ENCODE measurements at places on chromosomes 4 and X.

DNA sequence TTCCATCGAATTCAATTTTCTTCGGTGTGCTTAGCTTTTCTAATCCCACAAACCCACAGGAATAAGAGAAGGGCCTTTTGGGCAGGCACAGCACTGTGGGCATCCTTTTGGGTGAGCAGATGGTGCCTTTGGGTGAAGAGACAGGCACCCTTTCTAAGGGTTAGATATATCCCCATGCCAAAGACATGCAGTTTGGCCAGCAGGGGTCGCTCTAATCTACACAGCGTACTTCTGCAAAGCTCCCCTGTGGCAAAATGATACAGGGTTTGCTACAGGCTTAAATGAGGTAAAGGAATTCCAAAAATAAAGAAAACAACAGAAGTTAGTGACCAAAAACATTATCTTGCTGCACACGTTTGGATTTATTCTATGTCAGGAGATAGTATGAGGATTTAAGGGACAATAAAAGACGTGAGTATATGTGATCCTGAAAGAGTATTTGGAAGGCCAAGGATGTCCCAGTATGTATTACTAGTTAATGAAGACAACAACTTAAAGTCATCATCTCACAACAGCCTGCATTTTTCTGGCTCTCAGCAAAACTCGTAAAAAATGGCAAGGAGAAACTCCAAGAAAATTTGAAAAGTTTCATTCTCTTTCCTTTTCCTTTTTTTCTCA lies 49.5 kb downstream of the PHEX start:
- H3K4me3 ChIP-seq: no peak overlapping the region
- H3K4me1 ChIP-seq: no peaks in the 10 kb centered on the region
- H3K27me3 ChIP-seq: no peaks in the 10 kb centered on the region
- peak; percentile 33 for DNase-seq
- H3K27ac ChIP-seq: no peak overlapping the region
- H3K36me3 ChIP-seq: no peaks in the 10 kb centered on the region

DNA sequence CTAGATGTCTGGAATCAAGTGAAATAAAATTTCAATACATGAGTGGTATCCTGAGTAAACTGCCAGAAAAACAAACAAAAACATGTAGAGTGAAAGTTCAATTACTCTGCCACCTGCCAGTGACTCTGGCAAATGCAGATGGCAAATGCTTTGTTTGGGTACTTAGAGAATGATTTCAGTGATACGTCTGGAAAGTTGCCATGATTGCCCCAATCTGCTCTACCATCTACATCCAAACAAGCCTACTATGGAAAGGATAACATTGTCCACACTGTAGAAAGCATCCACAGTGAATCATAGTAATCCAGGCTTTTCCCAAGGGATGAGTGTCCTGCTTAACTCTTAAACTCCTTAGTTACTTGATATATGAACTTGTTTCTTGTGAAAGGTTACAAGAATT lies 3.4 kb downstream of the SPATA4 start:
- H3K36me3 ChIP-seq: no peaks in the 10 kb centered on the region
- H3K4me1 ChIP-seq: peaks cover 11% of the 10 kb centered on the region
- H3K4me3 ChIP-seq: no peak overlapping the region

DNA sequence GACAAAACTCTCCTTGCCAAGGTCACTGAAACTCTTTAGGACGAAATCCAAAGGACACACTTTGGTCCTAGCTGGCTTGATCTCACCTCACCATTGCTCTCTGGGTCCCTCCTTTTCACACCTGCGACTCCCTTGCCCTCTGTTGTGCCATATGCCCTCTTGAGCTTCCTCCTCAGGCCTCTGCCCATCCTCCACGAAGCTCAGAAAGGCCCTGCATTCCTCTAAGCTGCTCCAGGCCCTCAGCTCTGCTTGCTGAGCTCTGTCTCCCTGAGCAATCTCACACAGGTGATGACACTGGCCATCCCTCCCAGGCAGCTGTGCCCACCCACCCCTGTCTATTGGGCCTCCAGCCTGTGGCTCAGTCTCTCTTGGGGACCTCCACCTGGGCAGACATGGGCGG lies 10.1 kb upstream of the AFAP1 start:
- DNase-seq: no peak
- no peak overlapping the region for H3K27ac ChIP-seq
- no peak overlapping the region for H3K4me3 ChIP-seq
- peaks cover 3% of the 10 kb centered on the region for H3K4me1 ChIP-seq
- H3K36me3 ChIP-seq: no peaks in the 10 kb centered on the region
- no peaks in the 10 kb centered on the region for H3K27me3 ChIP-seq

DNA sequence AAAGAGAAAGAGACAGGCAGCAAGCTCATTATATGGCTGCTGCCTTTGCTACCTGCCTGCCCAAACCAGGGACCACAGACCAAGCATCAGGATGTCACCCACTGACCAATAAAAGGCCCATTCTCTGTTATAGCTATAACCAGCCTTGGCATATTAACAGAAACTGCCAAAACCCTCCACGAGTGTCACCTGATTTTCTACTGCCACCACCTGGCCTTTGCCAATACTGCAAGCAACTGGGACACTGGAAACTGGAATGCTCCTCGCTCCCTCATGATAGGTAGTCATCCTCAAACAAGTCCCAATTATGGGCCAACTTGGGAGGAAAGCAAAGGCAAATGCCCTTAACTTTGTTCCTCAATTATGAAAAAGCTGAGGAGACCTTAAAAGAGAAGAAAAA lies 76.0 kb downstream of the SPIN4 start:
- H3K27me3 ChIP-seq: no peaks in the 10 kb centered on the region
- H3K36me3 ChIP-seq: no peaks in the 10 kb centered on the region
- no peak overlapping the region for H3K27ac ChIP-seq
- no peaks in the 10 kb centered on the region for H3K4me1 ChIP-seq
- no peak for DNase-seq

GRCh38 chr4:148171596-148171995 lies 270.6 kb downstream of the NR3C2 start:
- H3K4me1 ChIP-seq: no peaks in the 10 kb centered on the region
- DNase-seq: no peak
- no peaks in the 10 kb centered on the region for H3K27me3 ChIP-seq
- no peak overlapping the region for H3K4me3 ChIP-seq

DNA sequence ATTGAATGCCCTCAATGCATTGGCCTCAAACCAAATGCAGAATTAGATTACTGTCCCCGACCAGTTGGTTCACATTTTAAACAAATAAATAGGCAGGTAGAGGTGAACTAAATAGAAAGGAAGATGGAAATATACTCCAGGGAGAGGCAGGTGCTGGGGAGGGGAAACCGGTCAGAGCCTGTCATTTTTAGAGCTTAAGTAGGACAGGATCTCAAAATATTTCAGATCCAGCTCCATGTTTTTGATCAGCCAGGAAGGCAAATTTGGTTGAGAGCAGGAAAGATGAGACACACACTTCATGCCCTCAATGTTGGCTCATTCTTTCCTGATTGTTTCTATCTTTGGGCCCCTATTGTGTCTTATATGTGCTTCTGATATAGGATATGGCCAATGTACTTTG lies 206.7 kb downstream of the SHROOM3 start:
- no peak overlapping the region for H3K4me3 ChIP-seq
- no peaks in the 10 kb centered on the region for H3K27me3 ChIP-seq
- no peak for DNase-seq
- no peaks in the 10 kb centered on the region for H3K4me1 ChIP-seq
- H3K27ac ChIP-seq: no peak overlapping the region

GRCh38 chr4:155322782-155323181 lies 54.0 kb downstream of the MAP9 start:
- H3K4me1 ChIP-seq: no peaks in the 10 kb centered on the region
- no peaks in the 10 kb centered on the region for H3K36me3 ChIP-seq
- H3K27ac ChIP-seq: no peak overlapping the region
- no peak for DNase-seq

DNA sequence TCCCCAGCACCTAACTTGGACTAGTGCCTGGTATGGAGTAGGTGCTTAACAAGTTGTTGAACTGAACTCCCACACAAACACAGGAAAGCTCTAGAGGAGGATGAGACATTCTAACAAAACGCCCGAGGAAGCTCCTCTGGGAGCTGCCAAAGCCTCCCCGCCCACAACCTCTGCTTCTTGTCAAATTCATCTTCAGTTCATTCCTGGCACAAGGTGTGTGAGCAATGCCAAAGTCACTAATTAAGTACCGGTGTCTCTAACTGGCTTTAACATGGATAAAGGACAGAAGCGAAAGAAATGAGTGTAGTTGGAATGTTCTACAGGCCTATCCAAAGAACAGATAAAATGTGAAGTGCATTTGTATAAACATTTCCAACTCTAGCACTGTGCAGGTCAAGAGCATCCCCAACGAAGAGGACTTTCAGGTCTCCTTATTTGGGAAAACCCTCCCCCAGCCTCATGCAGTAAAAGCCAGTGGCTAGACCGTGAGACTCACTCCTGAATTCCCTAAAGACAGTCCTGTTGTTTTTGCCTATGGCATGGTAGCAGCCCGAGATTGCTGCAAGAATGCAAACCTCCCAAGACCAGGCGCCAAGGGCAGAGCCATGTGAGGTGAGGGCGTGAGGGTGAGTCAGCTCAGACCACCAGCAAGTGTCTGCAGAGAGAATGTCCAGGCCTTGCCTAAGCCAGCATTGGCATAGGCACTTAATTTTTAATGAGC lies 72.2 kb upstream of the KLF3 start:
- H3K4me1 ChIP-seq: no peaks in the 10 kb centered on the region
- H3K4me3 ChIP-seq: no peak overlapping the region
- no peak overlapping the region for H3K27ac ChIP-seq
- H3K27me3 ChIP-seq: no peaks in the 10 kb centered on the region

DNA sequence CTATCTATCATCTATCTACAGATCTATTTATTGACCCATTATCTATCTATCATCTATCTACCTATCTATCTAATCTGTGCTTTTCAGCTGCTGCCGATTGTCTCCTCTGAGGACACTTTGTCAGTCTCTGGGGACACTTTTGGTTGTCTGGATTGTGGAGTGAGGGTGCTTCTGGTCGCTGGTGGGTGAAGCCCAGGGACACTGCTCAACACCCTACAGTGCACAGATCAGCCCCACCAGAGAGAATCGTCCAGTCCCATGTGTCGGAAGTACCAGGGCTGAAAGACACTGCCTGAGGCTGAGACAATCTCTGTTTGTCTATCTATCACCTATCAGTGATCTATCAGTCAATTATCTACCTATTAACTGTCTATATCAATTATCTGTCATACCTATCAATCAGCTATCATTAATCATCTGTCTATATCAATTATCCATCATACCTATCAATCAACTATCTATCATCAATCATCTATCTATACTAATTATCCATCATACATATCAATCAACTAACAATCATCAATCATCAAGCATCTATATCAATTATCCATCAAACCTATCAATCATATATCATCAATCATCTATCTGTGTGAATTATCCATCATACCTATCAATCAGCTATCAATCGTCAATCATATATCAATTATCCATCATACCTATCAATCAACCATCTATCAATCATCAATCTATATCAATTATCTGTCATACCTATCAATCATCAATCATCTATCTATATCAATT lies 70.0 kb upstream of the PPP2R3B start:
- no peaks in the 10 kb centered on the region for H3K36me3 ChIP-seq
- DNase-seq: no peak
- no peak overlapping the region for H3K4me3 ChIP-seq

- DNase-seq: no peak
- H3K4me1 ChIP-seq: no peaks in the 10 kb centered on the region
- H3K27ac ChIP-seq: no peak overlapping the region
- H3K27me3 ChIP-seq: no peaks in the 10 kb centered on the region
Measured at GRCh38 chr4:13903061-13903460, 275.5 kb upstream of the BOD1L1 start.

DNA sequence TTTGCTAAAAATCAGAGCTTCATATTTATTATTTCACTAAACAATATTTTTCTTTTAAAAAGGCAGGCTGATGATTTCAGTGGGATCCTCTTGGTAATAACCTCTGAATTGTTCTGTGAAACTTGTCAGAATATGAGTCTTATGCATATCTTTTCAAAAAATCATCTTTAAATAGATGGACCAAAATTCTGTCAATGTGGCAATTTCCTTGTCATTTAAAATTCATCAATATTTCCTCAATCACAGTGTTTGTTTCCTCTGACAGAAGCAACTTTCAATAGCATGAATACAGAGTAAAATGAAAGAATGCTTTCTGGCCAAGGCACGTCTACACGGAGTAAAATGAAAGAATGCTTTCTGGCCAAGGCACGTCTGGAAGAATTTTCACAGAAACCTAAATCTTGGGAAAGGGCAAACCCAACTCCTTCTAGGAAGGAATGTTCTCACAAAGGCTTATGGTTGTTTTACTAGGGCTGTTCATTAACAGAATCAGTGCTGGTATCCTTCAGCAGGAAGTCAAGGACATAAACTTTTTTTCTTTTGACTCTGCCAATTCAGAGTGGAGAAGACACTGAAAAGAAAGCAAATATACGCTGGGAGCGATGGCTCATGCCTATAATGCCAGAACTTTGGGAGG lies 99.0 kb upstream of the GPR34 start:
- no peak for DNase-seq
- peaks cover 11% of the 10 kb centered on the region for H3K36me3 ChIP-seq
- H3K4me3 ChIP-seq: no peak overlapping the region
- H3K27me3 ChIP-seq: no peaks in the 10 kb centered on the region
- no peaks in the 10 kb centered on the region for H3K4me1 ChIP-seq

GRCh38 chr4:108129196-108129595 lies 39.5 kb downstream of the LEF1 start:
- H3K27me3 ChIP-seq: no peaks in the 10 kb centered on the region
- H3K4me1 ChIP-seq: peaks cover 37% of the 10 kb centered on the region
- no peak overlapping the region for H3K4me3 ChIP-seq
- peaks cover 39% of the 10 kb centered on the region for H3K36me3 ChIP-seq

GRCh38 chr4:173014836-173015235 lies 153.8 kb upstream of the GALNT7 start:
- no peaks in the 10 kb centered on the region for H3K27me3 ChIP-seq
- H3K4me3 ChIP-seq: no peak overlapping the region
- H3K4me1 ChIP-seq: no peaks in the 10 kb centered on the region
- no peak for DNase-seq
- no peaks in the 10 kb centered on the region for H3K36me3 ChIP-seq
- no peak overlapping the region for H3K27ac ChIP-seq

Data from CD4-positive, alpha-beta T cell (primary cell).